ENCODE measurements at places on chromosomes 12 and 14.

GRCh38 chr14:81366214-81366613, 33.9 kb downstream of the STON2 start:
- DNase-seq = no peak

DNA sequence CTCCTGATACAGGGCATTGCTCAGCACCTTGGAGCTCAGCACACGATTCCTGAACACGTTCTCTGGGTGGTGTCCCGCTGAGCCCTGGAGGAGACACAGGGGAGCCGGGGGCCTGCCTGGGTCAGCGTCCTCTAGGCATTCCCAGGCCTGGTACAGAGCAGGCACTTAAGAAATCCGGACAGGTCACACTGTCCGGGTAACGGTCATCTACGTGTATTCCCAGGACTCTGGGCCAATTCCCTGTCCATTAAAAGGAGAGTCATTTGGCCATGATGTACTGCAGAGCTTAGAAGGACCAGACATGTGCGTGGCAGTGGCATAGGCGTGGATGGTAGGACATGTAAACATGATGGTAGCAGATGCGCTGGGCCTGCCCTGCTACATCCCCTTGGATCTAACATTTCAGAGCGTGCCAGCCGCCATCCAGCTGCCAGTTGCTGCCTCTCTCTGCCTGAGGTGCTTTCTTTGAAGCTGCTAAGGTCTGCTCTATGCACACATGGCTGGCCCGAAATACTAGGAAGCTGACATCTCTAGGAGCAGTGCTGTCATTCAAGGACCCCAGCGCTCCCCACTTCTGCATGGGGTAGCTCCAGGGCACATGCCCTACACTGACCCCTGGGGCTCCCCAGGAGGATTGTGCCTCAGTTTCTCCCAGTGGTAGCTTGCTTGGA, 273.1 kb upstream of the RTL1 start:
- no peak for DNase-seq

GRCh38 chr12:25730489-25731349, 177.6 kb upstream of the LMNTD1 start:
- DNase-seq = no peak

DNA sequence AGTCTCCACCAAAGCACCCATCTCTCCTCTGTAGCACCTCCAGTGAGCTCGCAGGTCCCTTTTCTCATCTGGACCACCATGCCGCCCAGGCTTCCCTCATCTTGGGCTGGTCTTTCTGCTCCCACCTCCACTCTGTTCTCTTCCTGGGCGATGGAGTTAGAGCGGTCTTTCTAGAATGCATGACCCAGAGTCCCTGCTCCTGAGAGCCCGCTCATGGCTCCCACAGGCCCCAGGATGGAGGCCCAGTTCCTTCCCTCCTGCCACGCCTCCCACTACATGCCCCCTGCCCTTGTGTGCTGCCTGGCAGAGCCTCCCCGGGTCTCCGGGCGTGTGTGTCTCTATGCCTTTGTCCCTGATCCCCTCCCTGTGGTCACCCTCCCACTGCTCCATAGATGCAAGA, 100.7 kb upstream of the RTL1 start:
- DNase-seq = no peak

DNA sequence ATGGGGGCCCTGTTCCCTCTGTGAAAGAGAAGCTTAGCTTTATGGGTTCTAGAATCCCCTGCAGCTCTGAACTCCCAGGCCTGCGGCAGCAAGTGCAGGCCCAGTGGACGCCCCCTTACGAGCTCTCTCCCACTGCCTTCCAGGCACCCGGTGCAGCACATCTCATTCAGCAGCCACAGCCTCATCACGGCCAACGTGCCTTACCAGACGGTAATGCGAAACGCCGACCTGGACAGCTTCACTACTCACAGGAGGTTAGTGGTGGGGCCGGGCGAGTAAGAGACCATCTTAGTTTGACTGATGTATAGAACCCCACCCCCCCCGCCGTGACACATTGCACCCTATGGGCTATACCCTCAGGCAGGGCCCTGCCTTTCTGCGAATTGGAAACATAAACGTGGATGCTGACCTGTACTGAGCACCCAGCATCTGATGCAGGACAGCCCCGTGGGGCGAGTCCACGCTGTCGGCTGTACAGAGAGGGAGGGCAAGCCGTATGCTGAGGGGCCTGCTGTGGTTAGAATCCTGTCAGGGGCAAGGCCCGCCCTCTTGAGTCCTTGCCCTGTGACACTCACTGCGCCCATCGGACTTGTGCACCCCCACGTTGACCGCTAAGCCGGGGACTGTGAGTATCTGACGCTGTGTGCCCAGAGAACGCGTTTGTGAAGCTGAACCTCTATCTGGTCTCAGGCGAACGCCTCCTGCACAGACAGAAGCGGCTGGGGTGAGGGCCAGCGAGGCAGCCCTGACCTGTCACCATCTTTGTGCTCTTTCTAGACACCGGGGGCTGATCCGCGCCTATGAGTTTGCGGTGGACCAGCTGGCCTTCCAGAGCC, 71.7 kb downstream of the TESC start:
- DNase-seq = no peak

- no peak for DNase-seq
Measured at GRCh38 chr12:32612658-32613614, 66.2 kb upstream of the DNM1L start.

DNA sequence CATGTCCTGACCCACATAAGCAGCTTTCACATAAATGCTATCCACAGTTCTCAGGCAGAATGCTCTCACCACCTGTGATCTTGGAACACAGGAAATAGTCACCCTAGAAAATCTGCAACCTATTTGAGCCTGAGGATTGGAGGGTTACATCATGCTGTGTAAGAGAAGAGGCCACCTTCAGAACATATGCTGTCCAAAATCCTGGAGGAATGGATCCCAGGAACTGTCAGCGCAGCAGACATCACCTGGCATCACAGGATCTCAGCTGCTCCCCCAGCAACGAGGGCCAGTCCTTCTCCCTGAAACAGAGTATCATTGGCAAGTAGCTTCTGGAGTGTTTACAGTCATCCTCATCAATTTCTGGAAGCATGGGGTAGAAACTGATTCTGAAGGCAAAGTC, 63.2 kb upstream of the LTA4H start:
- no peak for DNase-seq

DNA sequence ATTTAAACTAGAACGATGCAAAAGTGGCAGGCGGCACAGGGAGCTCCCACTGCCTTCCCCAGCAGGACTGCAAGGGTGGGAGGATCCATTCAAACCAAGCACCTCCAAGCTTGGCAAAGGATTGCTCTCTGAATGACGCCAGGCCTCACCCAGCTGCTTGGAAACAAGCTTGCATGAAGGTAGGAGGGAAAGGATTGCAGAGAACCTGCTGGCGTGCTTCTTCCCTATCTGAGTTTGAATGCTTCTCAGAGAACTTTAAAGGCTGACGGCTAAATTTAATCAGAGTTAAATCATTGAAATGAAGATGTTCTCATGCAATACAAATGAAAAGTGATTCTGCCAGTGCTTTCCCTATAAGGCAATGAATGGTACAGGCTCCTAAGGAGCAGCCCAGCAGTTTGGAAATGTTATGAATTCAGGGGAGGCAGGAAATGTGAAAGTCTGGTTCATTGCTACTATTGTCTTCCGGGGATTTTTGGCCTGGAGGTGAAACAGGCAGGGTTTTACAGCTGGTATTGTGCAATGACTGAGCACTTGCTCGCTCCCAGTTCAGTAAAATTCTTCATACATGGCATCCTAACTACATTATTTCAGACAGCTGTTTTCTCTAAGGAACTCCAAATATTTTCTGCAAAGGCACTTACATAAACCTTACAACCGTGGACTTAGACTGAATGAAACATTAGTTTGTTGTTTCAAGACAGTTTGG, 31.9 kb upstream of the DUSP6 start:
- no peak for DNase-seq

DNA sequence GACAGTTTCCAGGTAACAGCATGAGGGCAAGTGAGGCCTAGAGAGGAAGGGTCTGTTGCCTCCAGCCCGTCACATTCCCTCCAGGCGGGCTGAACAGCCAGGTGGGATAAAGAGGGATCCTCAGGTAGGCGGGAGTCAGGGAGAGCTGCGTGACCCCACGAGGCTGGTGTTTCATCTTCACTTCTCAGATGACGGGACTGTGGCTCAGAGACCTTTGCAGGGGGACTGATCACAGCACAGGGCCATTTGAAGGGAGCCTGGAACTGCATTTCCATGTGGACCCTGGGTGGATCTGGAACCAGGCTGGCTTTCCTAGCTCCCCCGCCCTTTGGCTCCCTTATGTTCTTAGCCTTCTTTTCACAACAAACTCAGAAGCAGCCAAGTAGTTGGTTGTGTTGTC, 37.4 kb downstream of the SH2B3 start:
- no peak for DNase-seq

DNA sequence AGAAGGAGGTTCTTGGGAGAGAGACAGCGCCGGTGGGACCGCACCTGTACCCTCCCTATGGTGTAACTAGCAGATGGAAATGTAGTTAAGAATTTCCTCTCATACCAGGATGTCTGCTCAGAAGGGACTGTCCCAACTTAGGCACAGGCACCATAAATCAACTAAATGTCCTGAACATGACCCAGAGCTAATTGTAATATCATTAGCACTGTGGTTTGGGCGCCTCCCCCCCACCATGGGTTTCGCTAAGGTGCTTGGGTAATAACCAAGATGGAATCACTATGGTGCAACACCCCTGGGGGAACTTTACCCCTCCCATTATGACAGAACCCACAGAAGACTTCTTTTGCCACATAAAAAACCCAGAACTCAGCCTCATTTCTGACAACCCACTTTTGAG, 15.9 kb downstream of the ZNF641 start:
- no peak for DNase-seq

DNA sequence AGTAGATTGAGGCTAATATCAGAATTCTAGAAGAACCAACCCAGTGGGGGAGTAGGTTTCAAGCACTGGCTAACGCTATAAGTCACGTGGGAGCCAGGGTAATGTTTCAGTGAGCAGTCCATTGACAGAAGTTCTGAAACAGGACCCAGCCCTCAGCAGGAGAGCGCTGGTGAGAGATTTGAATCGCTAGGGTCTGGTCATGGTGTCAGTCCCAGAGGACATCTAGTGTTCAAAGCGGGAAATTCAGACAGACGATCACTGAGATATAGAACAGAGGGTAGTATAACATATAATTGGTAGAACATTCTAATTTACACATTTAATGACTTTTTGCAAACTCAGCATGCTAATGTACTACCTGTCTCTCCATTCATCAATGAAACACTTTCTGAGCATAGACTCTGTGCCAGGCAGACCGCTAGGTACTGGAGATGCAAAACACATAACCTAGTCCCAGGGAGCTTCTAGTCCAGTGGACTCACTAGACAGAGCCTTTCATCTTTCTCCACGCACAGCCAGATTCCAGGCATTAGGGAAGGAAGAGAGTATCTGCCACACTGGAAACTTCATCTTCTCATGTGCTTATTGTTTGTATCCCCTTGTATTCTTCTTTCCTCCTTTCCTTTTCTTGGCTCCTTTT, 35.4 kb upstream of the RNASE3 start:
- peak; percentile 29 for DNase-seq

- DNase-seq = no peak
Measured at GRCh38 chr12:42426746-42427145, 100.8 kb downstream of the PPHLN1 start.

GRCh38 chr14:76500480-76500879, 124.5 kb downstream of the ESRRB start:
- DNase-seq = no peak

- DNase-seq = no peak
Measured at GRCh38 chr14:55059333-55059732, 7.9 kb downstream of the MAPK1IP1L start.

Measured in NCI-H2107 (cell line).